ENCODE measurements at places on chromosomes 5 and 9. TPM values are rescaled to one million over a fixed set of nuclear protein-coding genes. Genes with fewer than 3 reads are reported as not detected.

- no peak for DNase-seq
Measured at GRCh38 chr5:82509762-82510161, 231.6 kb upstream of the RPS23 start.

DNA sequence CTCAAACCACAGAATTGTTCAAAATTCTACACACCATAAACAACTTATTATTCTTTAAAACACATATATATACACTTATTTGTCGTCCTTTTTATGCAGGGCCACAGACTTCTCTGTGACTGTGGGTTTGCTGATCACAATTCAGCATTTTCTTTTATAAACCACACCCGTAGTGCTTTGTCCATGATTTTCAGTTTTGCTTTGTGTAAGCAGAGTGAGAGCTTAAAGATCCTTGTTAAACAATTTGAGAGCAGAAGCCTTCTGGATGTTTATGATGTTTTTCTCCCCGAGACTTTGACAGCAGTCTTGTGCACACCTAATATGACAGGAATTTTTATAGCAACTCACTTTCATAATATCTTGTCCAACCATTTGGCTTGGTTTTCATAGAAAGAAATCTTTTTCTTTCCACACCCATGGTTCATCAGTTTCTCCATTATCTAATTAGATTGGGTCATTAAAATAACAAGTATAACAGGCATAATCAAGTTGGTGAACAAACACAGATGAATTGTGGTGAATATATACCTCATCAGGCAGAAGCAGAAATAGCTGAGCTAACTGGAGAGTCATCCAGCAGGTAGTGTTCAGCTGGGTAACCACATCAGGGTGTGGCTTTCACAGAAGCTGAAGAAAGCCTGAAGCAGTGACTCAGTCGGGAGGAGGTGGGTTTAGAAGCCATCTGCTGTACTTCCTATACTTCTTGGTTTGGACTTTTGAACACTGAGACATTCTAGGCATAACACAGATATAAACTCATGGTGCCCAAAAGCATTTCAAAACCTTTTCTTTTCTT is 232.8 kb downstream of the DOCK8 start:
- peak; percentile 89 for DNase-seq

DNA sequence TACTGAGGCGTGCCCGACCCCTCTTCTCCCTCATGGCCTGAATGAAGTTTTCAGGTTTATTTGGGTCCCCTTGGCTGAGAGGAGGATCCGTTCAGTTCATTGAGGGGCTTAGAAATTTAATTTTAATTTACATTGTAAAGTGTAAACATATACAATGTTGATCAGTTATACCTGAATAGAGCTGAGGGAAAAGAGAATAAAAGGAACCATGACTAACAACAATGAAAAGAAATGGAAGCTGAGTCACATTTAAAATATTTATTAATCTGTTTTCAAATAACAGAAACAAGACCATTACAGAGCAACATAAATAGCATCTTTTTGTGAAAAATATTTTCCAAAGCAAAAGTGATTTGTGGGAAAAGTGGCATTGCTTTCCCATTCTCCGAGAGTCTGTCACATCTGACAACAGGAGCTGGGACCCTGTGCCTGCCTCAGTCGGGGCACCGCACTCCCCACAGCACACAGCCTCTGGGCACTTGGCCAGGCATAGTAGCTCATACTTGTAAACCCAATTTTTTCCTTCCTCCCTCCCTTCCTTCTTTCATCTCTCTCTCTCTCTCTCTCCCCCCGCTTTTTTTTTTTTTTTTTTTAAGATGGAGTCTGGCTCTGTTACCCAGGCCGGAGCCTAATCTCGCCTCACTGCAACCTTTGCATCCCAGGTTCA is 28.7 kb downstream of the PROP1 start:
- DNase-seq = no peak

DNA sequence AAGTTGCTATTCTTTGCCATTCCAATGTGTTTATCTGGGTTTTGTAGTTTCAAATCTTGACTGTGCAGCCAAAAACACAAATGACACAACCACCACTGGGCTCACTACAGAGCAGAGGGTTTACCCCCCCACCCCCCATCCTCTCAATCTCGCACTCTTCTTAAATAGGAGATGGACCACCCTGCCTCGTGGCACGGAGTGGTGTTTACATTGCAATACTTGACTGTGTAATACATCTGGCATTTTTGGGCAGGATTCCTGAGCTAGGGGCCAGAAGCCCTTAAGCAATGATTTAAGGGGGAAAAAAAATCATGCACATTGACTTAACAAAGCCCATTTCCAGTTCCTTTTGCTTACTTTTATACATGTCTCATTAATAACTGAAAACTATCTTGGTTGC is 19.0 kb downstream of the PTCH1 start:
- DNase-seq = no peak

ZNF367 gene
- total RNA-seq = 2.7 TPM

RCL1 gene
- total RNA-seq = 27.8 TPM
